ENCODE measurements at places on chromosomes 5 and 9. TPM values are rescaled to one million over a fixed set of nuclear protein-coding genes. Genes with fewer than 3 reads are reported as not detected.
A peak's percentile ranks its signal among the peaks of the same experiment; 100 is the strongest.

The STING1 gene
- polyA plus RNA-seq: 0.78 TPM

DNA sequence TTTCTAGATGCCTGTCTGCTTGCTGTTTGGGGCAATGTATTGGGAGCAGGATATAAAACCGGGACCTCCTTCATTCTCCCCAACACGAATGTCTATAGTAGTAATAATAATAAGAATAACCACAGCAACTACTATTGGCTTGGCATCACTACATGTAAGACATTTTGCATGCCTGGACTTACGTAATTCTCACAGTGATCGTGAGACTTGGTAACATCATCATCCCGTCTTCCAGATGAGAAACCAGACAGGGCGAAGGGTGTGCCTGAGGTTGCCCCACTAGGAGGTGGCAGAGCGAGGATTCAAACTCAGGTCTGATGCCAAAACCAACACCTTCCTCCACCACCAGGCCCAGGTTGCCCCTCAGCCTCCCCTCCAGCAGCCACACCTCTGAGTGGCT is 185.1 kb downstream of the RGS3 start:
- no peak for DNase-seq

- no peak for DNase-seq
Observed at GRCh38 chr5:104400941-104401340, 838.4 kb upstream of the NUDT12 start.

The SYK gene
- 261 TPM for polyA plus RNA-seq

DNA sequence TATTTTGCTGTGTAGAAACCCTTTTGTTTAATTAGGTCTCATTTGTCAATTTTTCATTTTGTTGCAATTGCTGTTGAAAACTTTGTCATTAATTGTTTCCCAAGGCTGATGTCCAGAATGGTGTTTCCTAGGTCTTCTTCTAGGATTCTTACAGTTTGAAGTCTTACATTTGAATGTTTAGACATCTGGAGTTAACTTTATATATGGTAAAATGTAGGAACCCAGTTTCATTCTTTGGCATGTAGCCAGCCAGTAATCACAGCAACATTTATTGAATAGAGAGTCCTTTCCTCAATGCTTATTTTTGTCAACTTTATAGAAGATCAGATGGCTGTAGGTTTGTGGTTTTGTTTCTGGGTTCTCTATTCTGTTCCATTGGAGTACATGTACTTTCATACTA is 1290.8 kb upstream of the CDH9 start:
- DNase-seq: no peak

The GRM6 gene
- not detected for polyA plus RNA-seq

The ITGA1 gene
- polyA plus RNA-seq: not detected

The SPATA9 gene
- not detected for polyA plus RNA-seq

DNA sequence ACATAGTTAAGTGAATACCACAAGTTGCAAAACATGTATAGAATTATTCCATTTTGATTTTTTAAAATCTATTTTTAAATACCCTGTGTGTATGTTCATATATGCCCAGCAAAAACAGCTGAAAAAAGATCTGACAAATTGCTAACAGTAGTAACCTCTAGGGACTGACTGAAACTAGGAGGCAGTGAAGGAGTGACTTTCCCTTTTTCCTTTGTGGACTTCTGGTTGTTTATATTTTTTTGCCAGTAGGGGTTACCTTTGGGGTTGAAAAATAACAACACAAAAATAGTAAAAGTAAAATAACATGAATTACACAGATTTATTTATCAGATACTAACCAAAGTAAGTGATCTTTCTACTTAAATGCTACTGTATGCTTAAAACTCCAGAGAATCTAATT is 2.9 kb downstream of the MEGF9 start:
- DNase-seq: no peak

The CDH6 gene
- polyA plus RNA-seq: not detected

The SLC34A3 gene
- polyA plus RNA-seq: not detected

DNA sequence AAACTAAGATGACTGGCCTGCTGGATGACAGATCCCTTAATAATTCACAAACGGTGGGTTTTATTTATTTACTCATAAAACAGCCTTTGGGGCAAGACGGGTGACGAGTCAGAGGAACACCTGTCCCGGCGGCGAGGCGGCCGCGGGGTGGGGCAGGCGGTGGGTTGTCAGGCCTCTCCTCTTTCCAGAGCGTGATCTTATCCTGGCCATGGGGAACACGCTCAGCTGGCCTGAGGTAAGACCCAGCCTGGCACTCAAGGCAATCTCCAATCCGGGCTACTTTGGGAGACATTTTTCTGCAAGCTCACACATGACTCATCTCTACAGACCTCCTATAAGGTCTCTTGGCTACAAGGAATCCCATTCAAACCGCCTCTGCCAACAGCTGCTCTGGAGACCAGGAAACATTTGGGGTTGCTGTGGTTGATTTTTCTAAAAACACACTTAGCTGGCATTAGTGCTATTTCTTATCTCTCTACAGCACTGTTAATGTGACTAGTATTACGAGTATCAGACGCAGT is 6.3 kb downstream of the RAPGEF1 start:
- DNase-seq: no peak

DNA sequence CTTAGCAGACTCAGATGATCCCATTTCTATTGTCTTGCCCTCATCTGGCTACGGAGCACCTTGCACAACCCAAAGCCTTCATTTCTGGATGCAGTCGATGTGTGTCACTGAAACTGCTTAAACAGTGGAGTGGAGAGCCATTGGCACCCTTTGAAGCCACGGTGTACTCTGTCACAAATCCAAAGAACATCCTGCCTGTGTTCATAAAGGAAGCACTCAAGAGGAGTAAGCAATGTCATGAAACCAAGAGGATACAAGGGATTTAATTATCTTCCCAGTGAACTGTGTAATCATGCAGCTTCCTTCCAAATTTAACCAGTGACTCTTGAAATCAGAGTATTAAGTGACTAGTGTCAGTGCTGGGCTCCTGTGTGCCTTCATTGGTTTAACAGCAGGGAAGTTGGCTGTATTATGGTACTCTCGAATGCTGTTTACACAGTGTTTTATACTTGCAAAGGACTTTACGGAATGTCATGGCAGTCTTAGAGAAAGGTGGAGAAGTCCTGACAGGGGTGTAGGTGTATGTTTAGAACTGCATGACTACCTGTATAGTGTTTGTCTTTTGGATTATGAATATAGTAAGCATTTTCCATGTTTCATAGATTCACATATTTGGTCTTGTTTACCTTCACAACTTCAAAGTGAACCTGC is 41.9 kb downstream of the CD180 start:
- no peak for DNase-seq

DNA sequence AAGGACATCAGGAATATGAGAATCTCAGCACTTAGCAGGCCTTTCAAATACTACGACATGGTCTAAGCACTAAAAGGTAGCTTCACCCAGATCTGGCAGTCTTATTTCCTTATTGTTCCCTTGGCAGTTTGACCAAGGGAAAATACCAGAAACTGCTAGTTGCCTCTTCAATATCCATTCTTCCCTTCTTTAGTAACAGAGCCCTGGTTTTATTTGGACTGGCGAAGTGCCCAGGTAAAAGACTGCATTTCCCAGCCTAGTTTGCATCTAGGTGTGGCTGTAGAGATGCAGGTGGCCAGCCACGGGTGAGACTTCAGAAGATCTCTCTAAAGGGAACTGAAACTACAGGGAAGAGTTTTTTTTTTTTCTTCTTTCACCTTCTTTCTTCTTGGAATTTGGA is 21.6 kb downstream of the DMRT2 start:
- no peak for DNase-seq

- no peak for DNase-seq
Observed at GRCh38 chr5:56589481-56589860, 225.9 kb upstream of the MAP3K1 start.

The OR1J2 gene
- polyA plus RNA-seq: not detected

DNA sequence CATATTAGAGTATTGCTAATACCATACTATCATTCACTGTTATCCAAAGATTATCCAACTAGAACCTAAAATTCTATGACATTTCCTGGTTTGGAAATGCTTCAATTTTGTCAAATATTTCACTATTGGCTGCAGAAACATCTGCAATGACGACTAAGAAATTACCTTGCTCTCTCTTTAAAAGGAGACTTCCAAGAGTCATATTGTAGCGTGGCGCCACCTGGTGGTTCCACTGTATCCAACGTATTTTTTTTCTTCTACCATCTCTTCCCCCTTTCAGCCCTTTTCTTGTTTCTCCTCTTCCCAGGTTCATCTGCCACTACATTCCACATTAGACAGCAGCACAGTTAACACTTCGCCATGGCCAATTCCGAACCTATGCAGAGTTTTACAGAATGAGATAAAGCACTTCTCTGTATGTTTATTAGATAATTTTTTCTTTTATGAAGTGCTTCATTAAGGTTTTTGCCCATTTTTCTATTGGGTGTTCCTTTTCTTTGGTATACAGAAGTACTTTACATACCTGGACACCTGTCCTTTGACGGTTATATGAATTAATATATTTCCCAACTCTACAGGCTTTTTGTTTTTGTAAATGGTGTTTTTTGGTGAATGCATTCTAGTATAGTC is 153.5 kb downstream of the CDC42SE2 start:
- peak; percentile 62 for DNase-seq

GRCh38 chr9:71819115-71819739 is 50.9 kb upstream of the CEMIP2 start:
- peak; percentile 40 for DNase-seq

DNA sequence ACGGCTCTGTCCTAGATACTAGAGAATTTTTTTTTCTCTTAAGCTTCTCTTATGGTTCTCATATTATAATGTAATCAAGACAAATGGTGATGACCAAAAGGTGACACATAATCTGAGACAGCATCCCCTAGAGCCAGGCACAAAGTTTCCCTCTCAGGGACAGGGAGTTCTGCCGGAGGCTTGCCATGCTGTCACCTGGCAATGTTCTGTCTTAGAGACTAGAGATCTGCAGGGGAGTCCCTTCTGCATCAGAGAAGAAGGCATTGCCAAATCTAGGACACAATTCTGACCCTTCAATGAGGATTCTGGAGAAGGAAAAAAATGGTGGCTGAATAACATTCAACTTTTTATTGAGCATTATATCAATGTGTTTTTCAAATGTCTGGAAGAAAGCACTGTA is 261.2 kb upstream of the TRPC7 start:
- DNase-seq: no peak
